Suppressor macrophage treated with lipopolysaccharide for 1 hour (primary cell): ENCODE measurements at places on chromosomes 7 and 10.

GRCh38 chr7:105189859-105190492 is 176.0 kb downstream of the KMT2E start:
- DNase-seq: no peak

- DNase-seq: no peak
Measured at GRCh38 chr7:104878577-104878976, 135.4 kb upstream of the KMT2E start.

DNA sequence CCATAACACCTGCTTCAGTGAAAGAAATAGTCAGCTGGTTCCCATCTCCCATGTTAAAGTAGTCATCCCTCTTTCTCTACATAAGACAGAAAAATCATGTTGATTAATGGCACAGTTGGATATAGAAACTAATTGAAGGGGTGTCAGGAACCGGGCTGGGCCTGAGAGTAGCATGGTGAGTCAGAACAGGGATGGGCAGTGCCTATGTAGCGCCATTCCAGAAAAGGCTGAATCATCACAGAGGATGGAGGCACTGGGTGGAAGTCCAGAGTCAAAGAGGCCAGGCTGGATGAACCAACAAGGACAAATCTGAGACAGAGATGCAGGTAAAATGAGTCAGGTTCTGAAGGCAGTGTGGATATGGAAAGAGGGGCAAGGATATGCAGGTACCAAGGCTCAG is 201.2 kb downstream of the LHFPL3 start:
- no peak for DNase-seq

DNA sequence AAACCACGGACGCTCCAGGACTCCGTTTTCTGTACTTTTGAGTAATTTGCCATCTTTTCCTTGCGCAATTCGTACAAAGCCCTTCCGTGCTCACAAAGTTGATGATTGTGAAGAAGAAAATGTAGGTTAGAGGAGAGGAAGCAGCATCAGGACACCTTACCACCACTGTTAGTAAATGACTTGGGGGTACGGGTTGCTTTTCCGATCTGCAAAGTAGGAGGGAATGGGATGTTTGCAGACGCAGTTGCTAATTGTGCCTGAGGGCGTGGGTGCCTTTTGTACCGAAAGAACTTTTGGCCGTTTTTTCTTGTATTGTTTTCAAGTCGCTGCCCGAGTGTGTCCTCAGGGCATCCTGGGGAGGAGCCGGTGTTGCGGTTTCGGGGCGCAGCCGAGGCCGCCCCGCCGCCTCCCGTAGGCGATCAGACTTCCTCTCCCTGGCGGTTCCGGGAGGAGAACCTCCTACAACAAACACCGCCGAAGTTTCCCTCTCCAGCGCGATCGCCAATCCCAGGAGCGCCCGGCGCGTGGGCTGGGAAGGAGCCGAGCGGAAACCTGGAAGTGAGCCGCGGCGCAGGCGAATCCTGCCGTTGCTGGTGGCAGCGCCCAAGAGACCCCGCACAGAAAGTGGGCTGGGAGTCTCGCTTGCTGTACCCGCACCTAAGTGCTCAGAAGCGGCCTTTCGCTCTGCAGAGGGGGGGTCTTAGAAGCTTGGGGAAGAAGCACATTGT is 1.0 kb downstream of the PRR15 start:
- DNase-seq: peak; percentile 70

DNA sequence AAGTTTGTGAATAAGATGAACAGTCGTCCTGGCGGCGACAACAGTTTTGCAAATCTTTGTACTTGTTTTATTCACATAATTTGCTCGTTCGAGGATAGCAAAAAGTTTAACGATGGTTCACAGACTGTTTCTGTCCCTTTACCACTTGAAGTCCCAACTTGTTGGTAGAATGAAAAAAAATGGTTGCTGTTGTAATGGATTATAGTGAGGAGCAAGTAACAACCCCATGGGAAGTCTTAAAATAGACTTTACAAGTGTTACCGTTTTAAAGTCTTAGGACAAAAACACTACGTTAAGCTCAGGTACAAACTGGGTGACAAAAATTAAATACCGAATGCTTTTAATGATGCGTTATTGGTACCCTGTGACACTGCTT is 589 bp downstream of the LSM8 start:
- DNase-seq: no peak

- DNase-seq: no peak
Measured at GRCh38 chr10:26780106-26780792, 80.5 kb downstream of the ABI1 start.

DNA sequence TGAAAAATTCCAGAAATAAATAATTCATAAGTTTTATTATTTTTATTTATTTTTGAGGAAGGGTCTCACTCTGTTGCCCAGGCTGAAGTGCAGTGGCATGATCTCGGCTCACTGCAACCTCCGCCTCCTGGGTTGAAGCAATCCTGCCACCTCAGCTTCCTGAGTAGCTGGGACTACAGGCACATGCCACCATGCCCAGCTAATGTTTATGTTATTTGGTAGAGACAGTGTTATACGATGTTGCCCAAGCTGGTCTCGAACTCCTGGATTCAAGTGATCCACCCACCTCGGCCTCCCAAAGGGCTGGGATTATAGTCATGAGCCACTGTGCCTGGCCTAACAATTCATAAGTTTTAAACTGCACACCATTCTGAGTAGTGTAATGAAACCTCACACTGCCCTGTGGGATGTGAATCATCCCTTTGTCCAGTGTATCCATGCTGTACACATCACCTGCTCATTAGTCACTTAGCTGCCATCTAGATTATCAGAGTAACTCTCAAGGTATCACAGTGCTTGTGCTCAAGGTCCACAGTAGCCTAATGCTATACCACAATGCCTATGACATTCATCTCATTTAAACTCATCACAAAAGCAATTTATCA is 17.9 kb downstream of the RTKN2 start:
- peak; percentile 32 for DNase-seq

DNA sequence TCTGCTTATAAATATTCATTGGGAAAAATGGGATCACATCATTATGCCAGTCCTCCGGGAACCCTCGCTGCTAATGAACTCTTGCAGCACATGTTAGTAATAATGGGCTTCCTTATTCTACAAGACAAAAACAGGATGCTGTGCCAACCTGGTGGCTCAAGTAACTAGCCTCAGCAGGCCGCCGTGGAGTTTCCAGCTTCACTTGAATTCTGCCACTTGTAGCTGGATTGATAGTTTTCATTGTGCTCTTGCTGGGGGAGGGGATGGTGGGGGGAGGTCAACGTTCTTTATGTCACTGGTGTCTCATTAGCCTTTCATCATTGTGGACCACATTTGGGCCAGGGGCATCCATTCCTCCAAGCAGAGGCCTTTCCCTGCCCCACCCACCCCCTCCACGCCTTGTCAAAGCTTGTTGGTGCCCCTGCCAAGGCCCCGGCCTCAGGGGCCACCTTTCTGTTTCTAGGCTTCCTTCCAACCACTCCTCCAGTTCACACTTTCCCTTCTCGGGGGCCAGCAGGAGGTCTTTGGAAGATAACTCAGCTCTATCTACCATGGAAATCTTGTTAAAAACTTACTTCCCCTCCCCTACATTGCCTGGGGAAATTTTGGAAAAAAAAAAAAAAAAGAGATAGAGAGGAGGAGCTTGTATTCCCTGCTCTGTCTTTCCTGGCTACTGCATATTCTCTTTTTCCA is 153.9 kb downstream of the BMPER start:
- no peak for DNase-seq

- no peak for DNase-seq
Measured at GRCh38 chr10:43229208-43230061, 37.4 kb downstream of the RASGEF1A start.

DNA sequence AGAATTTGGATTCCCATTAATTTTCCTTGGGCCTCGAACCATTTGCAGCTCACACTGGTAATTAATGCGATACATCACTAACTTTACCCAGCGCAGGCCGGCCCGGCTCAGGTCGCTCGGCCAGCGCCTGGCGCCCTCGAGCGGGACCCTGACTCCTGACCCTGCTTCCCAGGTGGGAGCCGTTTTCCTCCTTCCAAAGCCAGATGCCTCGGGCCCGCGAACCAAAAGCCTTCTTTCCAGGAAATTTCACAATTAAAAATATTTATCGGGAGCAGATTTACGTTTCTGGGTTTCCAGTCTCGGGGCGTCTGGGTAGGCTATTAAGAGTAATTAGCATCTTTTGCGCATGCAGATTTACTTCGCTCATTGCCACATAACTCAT is 12.2 kb downstream of the LBX1 start:
- DNase-seq: no peak

- DNase-seq: no peak
Measured at GRCh38 chr10:50362547-50363125, 111.3 kb upstream of the ASAH2 start.

- DNase-seq: no peak
Measured at GRCh38 chr7:2855386-2855785, 11.3 kb upstream of the GNA12 start.

DNA sequence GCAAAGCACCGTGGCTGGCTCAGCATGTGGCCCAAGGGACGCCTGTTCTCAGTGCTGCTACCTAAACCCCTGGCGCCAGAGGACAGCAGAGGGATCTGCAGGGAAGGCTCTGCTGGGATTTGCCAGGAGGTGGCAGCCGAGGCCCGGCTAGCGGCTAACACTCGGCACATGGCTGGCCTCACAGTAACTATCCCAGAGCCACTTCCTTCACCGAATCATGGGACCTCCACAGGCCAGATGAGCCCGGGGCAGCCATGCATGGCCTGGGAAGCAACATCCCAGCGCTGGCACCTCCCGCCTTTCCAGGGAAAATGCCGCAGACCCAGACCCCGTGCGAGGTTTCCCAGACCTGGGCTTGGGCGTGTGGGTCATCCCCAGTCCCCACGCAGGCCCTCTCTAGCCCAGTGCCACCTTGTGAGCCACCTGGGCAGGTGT is 36.4 kb downstream of the DPYSL4 start:
- DNase-seq: peak; percentile 92

GRCh38 chr10:85851325-85851724 is 515.3 kb downstream of the GRID1 start:
- no peak for DNase-seq

DNA sequence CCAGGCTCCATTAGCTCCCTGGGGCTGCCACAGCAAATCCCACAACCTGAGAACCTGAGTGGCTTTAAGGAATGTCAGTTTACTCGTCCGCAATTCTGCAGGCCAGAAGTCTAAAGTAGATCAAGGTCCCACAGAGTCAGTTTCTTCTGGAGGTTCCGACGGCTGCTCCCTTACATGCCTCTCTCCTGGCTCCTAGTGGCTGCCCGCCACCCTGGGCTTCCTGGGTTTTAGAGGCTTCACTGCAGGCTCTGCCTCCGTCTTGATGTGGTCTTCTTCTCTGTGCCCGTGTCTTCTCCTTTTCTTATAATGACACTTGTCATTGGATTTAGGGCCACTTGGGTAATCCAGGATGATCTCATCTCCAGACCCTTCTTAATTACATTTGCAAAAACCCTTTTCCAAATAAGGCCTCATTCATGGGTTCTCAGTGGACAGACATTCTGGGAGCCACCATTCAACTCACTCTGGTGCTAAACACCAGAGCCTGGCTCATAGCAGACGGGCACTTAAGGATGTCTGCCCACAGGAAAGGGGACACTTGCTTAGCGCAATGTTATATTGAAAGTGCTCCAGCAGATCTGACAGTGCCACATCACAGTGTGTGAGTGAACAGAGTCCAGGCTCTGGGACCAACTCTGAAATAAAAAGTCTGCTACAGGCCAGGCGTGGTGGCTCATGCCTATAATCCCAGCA is 77.6 kb downstream of the VWC2 start:
- DNase-seq: no peak

DNA sequence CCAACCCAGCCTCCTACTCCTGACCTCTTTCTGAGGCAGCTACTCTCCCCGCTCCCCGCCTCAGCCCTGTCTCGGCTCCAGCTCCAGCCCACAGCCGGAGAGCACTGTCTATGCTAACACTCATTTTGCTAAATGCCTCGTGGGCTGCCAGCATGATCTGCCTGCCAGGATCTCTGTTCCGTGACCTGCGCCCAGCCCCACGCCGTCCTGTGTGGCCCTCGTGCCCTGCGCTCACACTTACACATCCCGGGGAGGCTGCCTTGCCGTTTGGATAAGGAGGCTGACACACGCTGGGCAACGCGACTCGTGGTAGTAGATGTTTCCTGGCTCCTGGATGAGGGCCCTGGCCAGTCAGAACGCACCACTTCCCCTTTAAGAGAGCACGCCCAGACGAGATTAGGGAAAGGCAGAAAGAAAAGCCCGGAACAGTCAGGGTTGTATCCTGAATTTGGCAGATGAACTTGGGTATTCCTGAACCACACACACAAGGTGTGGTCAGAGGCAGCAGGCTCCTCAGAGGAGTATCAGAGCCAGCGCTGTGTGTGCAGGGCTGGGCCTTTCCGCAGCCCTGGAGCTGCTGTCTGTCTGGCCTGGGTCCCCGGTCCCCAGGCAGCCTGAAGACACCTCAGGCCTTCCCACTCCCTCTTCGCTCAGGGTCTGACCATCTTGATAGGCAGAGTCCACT is 97.7 kb upstream of the EFCAB10 start:
- peak; percentile 89 for DNase-seq
